Uterus (tissue), 4 donors: ENCODE measurements at places on chromosomes 12 and 14.

- H3K36me3 ChIP-seq, result no peaks in the 10 kb centered on the region
- H3K27me3 ChIP-seq, result no peaks in the 10 kb centered on the region
- H3K4me1 ChIP-seq, result no peaks in the 10 kb centered on the region
Observed at GRCh38 chr14:49919825-49920659, 27.2 kb downstream of the ARF6 start.

GRCh38 chr12:71164568-71165197, 6.9 kb upstream of the TSPAN8 start:
- DNase-seq, result no peak
- no peaks in the 10 kb centered on the region for H3K4me1 ChIP-seq
- H3K27ac ChIP-seq, result no peak overlapping the region

GRCh38 chr12:130977046-130977742, 23.5 kb downstream of the ADGRD1 start:
- H3K4me3 ChIP-seq, result no peak overlapping the region
- H3K27me3 ChIP-seq, result no peaks in the 10 kb centered on the region
- no peaks in the 10 kb centered on the region for H3K36me3 ChIP-seq
- no peaks in the 10 kb centered on the region for H3K4me1 ChIP-seq
- no peak for DNase-seq

GRCh38 chr12:111759991-111760390, 6.7 kb upstream of the ALDH2 start:
- H3K27me3 ChIP-seq, result no peaks in the 10 kb centered on the region
- H3K36me3 ChIP-seq, result no peaks in the 10 kb centered on the region
- H3K27ac ChIP-seq, result no peak overlapping the region
- DNase-seq, result no peak
- H3K4me1 ChIP-seq, result no peaks in the 10 kb centered on the region

DNA sequence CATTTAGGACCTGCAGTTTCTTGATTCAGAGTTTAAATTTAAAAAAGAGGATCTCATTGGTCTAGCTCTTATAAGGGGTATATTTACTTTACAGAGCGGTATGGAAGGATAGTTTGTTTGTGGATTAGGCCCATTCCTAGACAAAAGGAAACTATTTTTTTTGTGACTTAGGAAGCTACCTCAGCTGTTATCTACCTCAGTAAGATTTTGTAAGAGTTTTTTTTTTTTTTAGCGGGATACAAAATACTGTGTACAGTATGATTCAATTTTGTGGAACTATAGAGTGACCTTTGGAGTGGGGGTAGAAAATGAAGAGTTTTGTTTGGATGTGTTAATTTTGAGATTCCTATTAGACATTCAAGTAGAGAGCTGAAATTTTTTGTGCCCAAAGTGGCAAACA, 104.6 kb upstream of the ATF1 start:
- no peaks in the 10 kb centered on the region for H3K36me3 ChIP-seq
- no peak overlapping the region for H3K27ac ChIP-seq
- H3K4me1 ChIP-seq, result no peaks in the 10 kb centered on the region

- no peak overlapping the region for H3K27ac ChIP-seq
- H3K4me1 ChIP-seq, result no peaks in the 10 kb centered on the region
- no peaks in the 10 kb centered on the region for H3K36me3 ChIP-seq
- no peak overlapping the region for H3K4me3 ChIP-seq
- DNase-seq, result no peak
Observed at GRCh38 chr12:29208060-29208459, 59.0 kb downstream of the FAR2 start.

DNA sequence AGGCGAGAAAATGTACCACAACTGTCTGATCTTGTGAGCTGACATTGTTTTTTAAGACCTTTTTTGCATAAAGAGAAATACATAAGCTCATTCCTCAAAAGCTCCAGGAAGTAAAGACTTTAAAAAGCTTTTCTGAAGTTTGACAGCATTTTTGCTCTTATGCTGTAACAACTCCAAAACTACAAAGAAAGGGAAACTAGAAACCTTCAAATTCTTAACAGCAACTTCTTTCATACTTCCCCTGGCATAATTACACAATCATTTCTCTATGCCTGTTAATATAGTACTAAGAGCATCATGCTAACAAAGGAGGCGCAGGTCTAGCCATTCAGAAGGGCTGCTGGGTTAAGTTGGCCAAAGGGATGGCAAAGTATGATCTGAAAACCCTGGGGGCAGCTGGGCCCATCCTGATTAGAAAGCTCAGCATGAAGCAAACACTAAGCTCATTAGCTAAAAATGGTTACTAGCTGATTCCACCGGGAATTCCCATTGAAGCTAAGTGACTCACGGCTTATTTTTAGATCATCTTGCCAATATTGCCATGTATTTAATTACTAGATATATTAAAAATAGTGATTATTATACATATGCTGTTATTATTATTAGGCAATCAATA, 26.1 kb upstream of the ANP32D start:
- no peaks in the 10 kb centered on the region for H3K4me1 ChIP-seq
- H3K36me3 ChIP-seq, result no peaks in the 10 kb centered on the region
- H3K27ac ChIP-seq, result no peak overlapping the region
- H3K27me3 ChIP-seq, result no peaks in the 10 kb centered on the region

- no peak for DNase-seq
- H3K27me3 ChIP-seq, result no peaks in the 10 kb centered on the region
- no peaks in the 10 kb centered on the region for H3K36me3 ChIP-seq
- H3K4me3 ChIP-seq, result no peak overlapping the region
- H3K27ac ChIP-seq, result no peak overlapping the region
Observed at GRCh38 chr12:66719862-66720261, 41.0 kb upstream of the GRIP1 start.

GRCh38 chr14:21974741-21975140, 301.1 kb upstream of the OR4E1 start:
- no peak overlapping the region for H3K27ac ChIP-seq
- no peak for DNase-seq
- no peak overlapping the region for H3K4me3 ChIP-seq
- no peaks in the 10 kb centered on the region for H3K36me3 ChIP-seq

- H3K27me3 ChIP-seq, result no peaks in the 10 kb centered on the region
- H3K4me3 ChIP-seq, result no peak overlapping the region
- DNase-seq, result no peak
Observed at GRCh38 chr12:121059031-121059898, 20.2 kb upstream of the OASL start.

DNA sequence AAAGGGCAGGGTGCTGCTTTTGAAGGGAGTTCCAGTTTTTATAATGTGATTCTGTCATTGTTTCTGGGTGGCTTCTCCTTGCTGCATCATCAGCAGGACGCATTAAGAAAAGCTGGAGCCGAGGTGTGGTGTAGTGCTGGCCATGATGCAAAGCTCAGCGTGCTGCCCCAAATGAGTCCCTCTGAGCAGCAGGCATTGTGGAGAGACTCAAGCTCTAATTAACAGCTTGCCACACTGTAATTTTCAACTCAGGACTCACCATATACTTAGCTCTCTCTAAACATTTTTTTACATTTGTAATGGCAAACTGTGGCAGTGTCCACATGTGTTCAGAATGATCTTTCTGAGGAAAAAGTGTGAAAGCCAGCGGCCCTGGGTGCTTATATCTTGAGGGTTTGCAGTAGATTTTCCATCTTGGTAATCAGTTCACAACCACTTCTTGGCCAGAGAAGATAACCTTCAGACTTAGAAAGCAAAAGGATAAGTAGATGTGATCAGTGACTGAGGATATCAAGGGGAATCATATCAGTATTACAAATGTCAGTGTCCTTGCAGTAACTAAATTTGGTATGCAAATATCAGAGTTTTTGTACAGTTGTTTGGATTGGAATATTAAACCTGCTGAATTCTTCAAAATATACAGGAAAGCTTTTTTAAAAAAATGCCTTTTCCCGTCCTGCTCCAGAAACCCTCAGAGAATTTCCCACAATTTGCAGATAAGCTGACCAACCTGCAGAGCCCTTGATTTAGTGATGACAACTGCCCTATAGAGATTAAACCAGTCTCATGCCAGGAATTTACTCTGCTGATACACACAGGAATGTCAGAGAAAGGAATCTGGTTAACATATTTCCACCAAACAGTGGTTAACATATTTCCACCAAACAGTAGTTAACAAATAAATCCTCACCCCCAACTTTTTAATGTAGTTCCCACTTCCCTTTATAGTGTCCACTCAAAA, 63.6 kb downstream of the DAAM1 start:
- H3K4me1 ChIP-seq, result peaks cover 29% of the 10 kb centered on the region
- H3K36me3 ChIP-seq, result no peaks in the 10 kb centered on the region
- H3K27ac ChIP-seq, result peak overlapping the region; percentile 83
- H3K4me3 ChIP-seq, result no peak overlapping the region

DNA sequence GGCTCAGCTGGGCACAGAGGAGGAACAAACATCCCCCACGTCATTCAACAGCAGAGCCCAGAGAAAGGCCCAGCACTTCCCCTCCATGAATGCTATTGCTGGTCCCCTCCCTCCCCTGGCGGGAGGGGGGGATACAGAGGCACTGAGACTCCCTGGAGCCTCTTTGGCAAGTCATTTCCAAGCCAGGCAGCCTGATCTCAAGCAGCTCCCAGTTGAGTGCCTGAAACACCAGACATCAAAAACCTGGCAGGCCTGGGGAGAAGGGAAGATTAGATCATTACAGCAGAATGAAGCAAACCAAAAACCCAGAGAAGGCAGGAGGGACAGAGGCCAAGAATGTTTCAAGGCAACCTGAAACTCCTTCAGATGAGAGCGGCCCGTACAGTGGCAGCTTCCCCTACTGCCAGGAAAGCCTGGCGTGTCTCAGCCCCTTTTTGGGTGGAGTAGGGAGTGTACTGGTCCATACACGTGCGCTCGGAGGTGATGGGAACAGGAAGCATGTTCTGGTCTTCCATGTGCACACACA, 92.1 kb downstream of the LRRC74A start:
- H3K27ac ChIP-seq, result peak overlapping the region; percentile 88
- no peak overlapping the region for H3K4me3 ChIP-seq
- H3K36me3 ChIP-seq, result no peaks in the 10 kb centered on the region
- peak; percentile 82 for DNase-seq
- H3K4me1 ChIP-seq, result peaks cover 21% of the 10 kb centered on the region

DNA sequence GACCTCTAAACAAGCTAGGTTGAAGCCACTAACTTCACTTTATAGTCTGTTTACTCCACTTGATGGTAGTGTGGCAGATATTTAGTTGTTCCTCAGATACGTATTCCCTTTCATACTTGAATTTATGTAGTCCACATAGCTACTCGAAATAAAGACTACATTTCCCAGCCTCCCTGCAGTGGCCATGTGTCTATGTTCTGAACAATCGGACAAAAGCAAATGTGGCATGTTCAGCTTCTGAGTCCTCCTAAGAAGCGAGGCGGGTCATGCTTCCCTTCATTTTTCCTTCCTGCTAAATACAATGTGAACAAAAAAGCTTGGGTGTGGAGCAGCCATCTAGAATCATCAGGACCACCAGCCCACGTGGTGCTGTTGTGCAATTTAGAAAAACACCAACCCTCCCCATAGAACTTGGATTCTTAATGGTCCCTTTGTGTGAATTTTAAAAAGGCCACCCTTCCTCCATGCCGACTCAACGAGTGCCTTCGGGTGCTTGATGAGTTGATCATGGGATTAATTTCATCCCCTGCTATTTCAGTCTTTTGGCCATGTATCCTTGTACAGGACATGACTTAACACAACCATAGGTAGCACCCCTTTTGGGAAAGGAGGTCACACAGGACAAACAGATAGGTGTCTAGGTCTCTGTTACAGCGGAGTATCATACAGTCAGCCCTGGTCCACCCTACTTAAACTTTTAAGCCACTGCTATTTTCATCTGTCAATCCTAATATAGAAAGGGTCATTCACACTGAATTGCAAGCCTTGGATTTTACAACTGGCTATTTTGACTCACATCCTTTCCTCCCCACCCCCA, 60.7 kb downstream of the ZFC3H1 start:
- no peaks in the 10 kb centered on the region for H3K36me3 ChIP-seq
- H3K4me1 ChIP-seq, result no peaks in the 10 kb centered on the region
- H3K4me3 ChIP-seq, result no peak overlapping the region

GRCh38 chr12:16756833-16757555, 151.0 kb upstream of the LMO3 start:
- no peak overlapping the region for H3K27ac ChIP-seq
- no peaks in the 10 kb centered on the region for H3K36me3 ChIP-seq
- no peaks in the 10 kb centered on the region for H3K4me1 ChIP-seq
- H3K4me3 ChIP-seq, result no peak overlapping the region
- H3K27me3 ChIP-seq, result no peaks in the 10 kb centered on the region
- no peak for DNase-seq
